ENCODE measurements at places on chromosomes 5 and 9. TPM values are rescaled to one million over a fixed set of nuclear protein-coding genes. Genes with fewer than 3 reads are reported as not detected.
A peak's percentile ranks its signal among the peaks of the same experiment; 100 is the strongest.

Gene PITX1
- 0.42 TPM for total RNA-seq

Gene EGFL7
- 1,043 TPM for total RNA-seq

Gene RLN1
- total RNA-seq: not detected

Gene ERBIN
- 60.1 TPM for total RNA-seq

Gene SNCB
- not detected for total RNA-seq

Gene PDZD2
- 3.4 TPM for total RNA-seq

Gene ENTPD2
- total RNA-seq: not detected

Gene EIF4E1B
- total RNA-seq: not detected

Gene AQP3
- total RNA-seq: 0.93 TPM

- H3K36me3 ChIP-seq: no peaks in the 10 kb centered on the region
- DNase-seq: no peak
- H3K27ac ChIP-seq: no peak overlapping the region
- H3K4me1 ChIP-seq: no peaks in the 10 kb centered on the region
- H3K4me3 ChIP-seq: no peak overlapping the region
These were observed 225.6 kb downstream of the SPOCK1 start for GRCh38 chr5:137273511-137273910.

DNA sequence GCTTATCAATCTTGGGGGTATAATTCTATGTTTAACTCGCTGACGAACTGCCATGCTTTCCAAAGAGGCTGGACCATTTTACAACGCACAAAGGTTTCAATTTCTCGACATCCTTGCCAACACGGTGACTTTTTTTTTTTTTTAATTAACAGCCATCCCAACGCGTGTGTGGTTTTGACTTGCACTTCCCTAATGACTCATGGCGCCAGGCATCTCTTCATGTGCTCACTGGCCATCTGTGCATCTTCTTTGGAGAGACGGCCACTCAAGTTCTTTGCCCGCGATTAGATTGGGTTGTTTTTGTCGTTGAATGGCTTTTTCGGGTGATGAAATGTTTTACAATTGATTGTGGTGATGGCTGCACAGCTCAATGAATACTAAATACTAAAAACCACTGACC lies 12.5 kb upstream of the CARD9 start:
- no peak overlapping the region for H3K27ac ChIP-seq
- no peak overlapping the region for H3K4me3 ChIP-seq
- DNase-seq: no peak

- DNase-seq: no peak
- H3K36me3 ChIP-seq: no peaks in the 10 kb centered on the region
- H3K4me1 ChIP-seq: no peaks in the 10 kb centered on the region
- H3K27ac ChIP-seq: no peak overlapping the region
These were observed 601.8 kb upstream of the ZNF608 start for GRCh38 chr5:125348221-125348692.

GRCh38 chr5:113081091-113081839 lies 104.7 kb downstream of the DCP2 start:
- no peaks in the 10 kb centered on the region for H3K27me3 ChIP-seq
- H3K36me3 ChIP-seq: peaks cover 8% of the 10 kb centered on the region
- peak overlapping the region; percentile 69 for H3K27ac ChIP-seq
- no peak for DNase-seq
- H3K4me1 ChIP-seq: peaks cover 19% of the 10 kb centered on the region

DNA sequence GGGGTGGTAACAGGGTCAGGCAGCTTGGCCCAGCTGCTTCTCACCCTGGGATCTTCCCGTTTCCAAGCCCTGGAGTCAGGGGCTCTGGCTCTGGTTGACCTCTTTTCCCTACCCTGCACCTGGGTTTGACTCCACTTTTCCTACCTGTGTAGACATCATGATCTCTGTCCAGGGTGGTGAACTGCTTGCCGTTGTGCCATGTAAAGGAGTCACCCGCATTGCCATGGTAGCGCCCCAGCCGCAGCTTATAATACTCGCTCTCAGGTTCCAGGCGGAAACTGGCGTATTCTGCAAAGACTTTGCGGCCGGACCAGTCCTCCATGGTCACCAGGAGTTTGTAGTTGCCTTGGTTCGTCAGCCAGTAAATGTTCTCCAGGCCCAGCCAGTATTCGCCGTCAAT lies 30.9 kb downstream of the ANGPTL2 start:
- no peak overlapping the region for H3K27ac ChIP-seq
- peaks cover 3% of the 10 kb centered on the region for H3K36me3 ChIP-seq

DNA sequence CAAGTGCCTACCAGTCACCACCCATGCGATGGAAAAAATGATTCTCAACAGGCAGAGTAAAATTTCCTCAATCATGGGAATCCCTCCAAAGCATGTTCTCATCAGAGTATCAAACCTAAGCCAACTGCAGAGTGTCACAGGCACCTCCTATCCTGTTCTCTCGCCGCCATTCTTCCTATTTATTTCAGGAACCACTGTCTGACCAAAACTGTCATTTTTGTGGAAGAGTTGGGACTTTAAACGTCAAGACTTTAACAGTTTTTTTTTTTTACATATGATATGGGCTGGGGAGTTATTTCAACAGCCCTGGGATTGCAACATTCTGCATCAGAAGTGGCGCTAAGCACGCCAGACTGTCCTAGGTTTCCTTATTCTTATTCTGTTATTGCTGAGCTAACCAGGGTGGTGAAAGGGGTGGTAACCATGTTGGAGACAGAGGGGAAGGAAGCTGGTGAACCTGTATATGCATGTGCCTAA lies 29.5 kb downstream of the PFDN1 start:
- H3K4me1 ChIP-seq: peaks cover 7% of the 10 kb centered on the region
- no peaks in the 10 kb centered on the region for H3K27me3 ChIP-seq
- H3K27ac ChIP-seq: no peak overlapping the region

GRCh38 chr5:87311405-87312279 lies 44.0 kb downstream of the RASA1 start:
- no peaks in the 10 kb centered on the region for H3K36me3 ChIP-seq
- no peaks in the 10 kb centered on the region for H3K27me3 ChIP-seq
- H3K4me3 ChIP-seq: no peak overlapping the region
- no peaks in the 10 kb centered on the region for H3K4me1 ChIP-seq
- H3K27ac ChIP-seq: no peak overlapping the region

GRCh38 chr9:101736717-101737116 lies 1.7 kb downstream of the GRIN3A start:
- no peaks in the 10 kb centered on the region for H3K4me1 ChIP-seq
- peaks cover 1% of the 10 kb centered on the region for H3K27me3 ChIP-seq
- no peaks in the 10 kb centered on the region for H3K36me3 ChIP-seq
- no peak for DNase-seq
- H3K27ac ChIP-seq: no peak overlapping the region
- no peak overlapping the region for H3K4me3 ChIP-seq

- H3K4me1 ChIP-seq: peaks cover under 1% of the 10 kb centered on the region
- no peaks in the 10 kb centered on the region for H3K36me3 ChIP-seq
- no peak for DNase-seq
These were observed 249.2 kb upstream of the KLF4 start for GRCh38 chr9:107738789-107739188.

GRCh38 chr9:133121915-133122550 lies 993 bp upstream of the RALGDS start:
- H3K27ac ChIP-seq: no peak overlapping the region
- no peaks in the 10 kb centered on the region for H3K27me3 ChIP-seq
- no peak for DNase-seq
- H3K4me1 ChIP-seq: peaks cover 37% of the 10 kb centered on the region
- H3K36me3 ChIP-seq: no peaks in the 10 kb centered on the region

DNA sequence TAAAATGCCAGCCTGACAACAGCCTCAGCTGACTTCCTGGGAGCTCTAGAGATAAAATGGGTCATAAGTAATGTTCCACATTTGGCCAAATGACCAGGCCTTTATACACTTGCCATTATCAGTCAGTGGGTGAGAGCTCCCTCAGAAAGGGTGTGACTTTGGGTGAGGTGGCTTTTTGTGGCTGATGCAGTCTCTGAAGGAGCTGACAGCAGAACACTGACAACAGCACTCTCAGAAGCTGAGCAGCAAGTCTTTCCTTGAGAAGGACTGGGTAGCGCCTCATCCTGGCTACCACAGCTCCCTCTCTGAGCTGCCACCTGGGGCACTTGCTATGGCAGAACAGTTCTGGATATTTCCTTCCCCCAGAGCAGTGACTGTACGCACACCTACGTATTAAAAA lies 22.0 kb upstream of the GNAQ start:
- no peaks in the 10 kb centered on the region for H3K36me3 ChIP-seq
- H3K4me3 ChIP-seq: no peak overlapping the region
- H3K4me1 ChIP-seq: no peaks in the 10 kb centered on the region
- DNase-seq: no peak

GRCh38 chr9:83138422-83139135 lies 75.6 kb upstream of the RASEF start:
- no peaks in the 10 kb centered on the region for H3K36me3 ChIP-seq
- H3K4me1 ChIP-seq: no peaks in the 10 kb centered on the region
- H3K27ac ChIP-seq: no peak overlapping the region
- DNase-seq: no peak
- H3K4me3 ChIP-seq: no peak overlapping the region

GRCh38 chr5:176619203-176619568 lies 9.2 kb upstream of the GPRIN1 start:
- H3K4me1 ChIP-seq: peaks cover 21% of the 10 kb centered on the region
- H3K36me3 ChIP-seq: no peaks in the 10 kb centered on the region
- H3K27ac ChIP-seq: no peak overlapping the region
- no peak overlapping the region for H3K4me3 ChIP-seq
- peaks cover 29% of the 10 kb centered on the region for H3K27me3 ChIP-seq

GRCh38 chr5:34749431-34749873 lies 89.5 kb upstream of the TTC23L start:
- H3K27me3 ChIP-seq: no peaks in the 10 kb centered on the region
- H3K36me3 ChIP-seq: peaks cover 3% of the 10 kb centered on the region
- no peak overlapping the region for H3K4me3 ChIP-seq
- H3K4me1 ChIP-seq: no peaks in the 10 kb centered on the region

DNA sequence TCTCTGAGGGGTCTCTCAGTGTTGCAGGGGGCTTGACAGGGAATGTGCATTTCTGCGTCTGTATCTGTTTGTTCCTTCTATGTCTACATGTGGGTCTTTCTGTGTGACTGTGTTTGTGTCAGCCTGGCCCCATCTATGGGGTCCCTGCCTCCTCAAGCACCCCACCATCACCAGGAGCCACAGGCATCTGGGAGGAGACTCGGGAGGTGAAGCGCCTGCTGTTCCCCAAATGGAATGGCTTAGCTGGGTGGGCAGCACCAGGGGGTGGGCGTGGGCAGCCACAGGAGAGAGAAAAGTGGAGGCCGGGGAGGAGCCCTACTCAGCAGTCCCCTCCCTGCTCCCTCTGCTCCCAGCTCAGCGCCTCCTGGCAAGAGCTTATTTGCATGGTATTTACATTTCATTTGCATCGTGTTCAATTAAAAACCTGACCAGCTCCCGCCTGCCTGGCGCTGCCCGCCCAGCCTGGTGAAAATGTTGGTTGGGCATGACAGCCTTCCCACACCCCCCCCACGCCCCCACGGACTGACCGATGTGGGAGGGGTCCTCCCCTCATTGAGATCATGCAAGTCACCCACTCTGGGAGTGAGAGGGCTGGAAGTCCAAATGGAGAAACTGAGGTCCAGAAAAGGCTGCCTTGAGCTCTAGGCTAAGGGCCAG lies 50.5 kb downstream of the CXXC5 start:
- H3K36me3 ChIP-seq: no peaks in the 10 kb centered on the region
- no peak overlapping the region for H3K27ac ChIP-seq
- H3K4me3 ChIP-seq: no peak overlapping the region
- DNase-seq: peak; percentile 76
- peaks cover 6% of the 10 kb centered on the region for H3K27me3 ChIP-seq
- peaks cover 6% of the 10 kb centered on the region for H3K4me1 ChIP-seq

DNA sequence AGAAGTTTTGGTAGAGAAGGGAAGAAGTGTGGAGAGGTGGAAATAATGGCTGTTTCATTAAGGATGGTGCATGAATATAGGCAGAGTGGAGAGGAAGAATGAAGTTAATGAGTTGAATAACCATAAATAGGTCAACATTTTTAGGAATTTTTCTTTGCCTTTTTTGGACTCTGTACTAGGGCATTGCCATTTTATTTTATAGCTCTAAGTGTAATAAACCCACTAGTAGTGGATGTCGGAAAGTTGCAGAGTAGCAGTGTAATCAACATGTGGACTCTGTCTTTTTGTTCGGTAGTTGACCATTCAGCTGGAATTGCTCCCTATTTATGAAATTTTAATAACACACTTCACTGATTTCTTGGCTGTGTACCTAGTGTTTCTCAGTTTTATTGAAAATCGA lies 199.1 kb downstream of the WDR70 start:
- no peak overlapping the region for H3K27ac ChIP-seq
- H3K4me3 ChIP-seq: no peak overlapping the region
- no peaks in the 10 kb centered on the region for H3K36me3 ChIP-seq
- H3K4me1 ChIP-seq: no peaks in the 10 kb centered on the region

DNA sequence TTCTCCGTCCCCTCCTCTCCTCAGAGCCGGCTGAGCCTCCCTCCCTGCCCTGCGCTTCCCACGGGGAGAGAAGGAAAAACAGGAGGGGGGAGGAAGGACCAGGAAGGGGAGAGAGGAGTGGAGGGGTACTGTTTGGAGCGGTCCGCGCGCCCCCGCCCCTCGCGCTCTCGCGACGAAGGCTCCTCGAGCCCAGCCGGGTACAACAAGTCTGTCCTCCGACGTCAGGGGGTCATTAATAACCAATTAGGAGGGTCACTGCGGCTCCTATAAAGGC lies 480 bp upstream of the PRDM12 start:
- H3K4me3 ChIP-seq: no peak overlapping the region
- no peaks in the 10 kb centered on the region for H3K4me1 ChIP-seq
- H3K27ac ChIP-seq: no peak overlapping the region
- H3K27me3 ChIP-seq: peaks cover 96% of the 10 kb centered on the region
